ENCODE measurements at places on chromosomes 3 and 15. TPM values are rescaled to one million over a fixed set of nuclear protein-coding genes. Genes with fewer than 3 reads are reported as not detected.

Gene ILDR1
- 6.7 TPM for polyA plus RNA-seq

Gene GOLGA6L7
- 1.1 TPM for polyA plus RNA-seq

Gene ARIH1
- polyA plus RNA-seq: 201 TPM

Gene PEX11A
- polyA plus RNA-seq: 13.3 TPM

Gene LRRC31
- polyA plus RNA-seq: 0.06 TPM

Gene PSTPIP1
- 1.8 TPM for polyA plus RNA-seq

Gene ERICH6
- polyA plus RNA-seq: not detected

Gene LMAN1L
- polyA plus RNA-seq: not detected

Gene HHLA2
- 3.1 TPM for polyA plus RNA-seq

Gene C3orf80
- 6.6 TPM for polyA plus RNA-seq

Gene HAPLN3
- 3.5 TPM for polyA plus RNA-seq

Gene XCR1
- polyA plus RNA-seq: 0.32 TPM

Gene CCNB2
- 40.9 TPM for polyA plus RNA-seq

Gene SPESP1
- polyA plus RNA-seq: 2.2 TPM

Gene CD96
- 1.3 TPM for polyA plus RNA-seq

Data from right lung (tissue), 10 donors.